ENCODE measurements at places on chromosomes 5 and 9.

- no peak for DNase-seq
These were observed 99.8 kb downstream of the EFNA5 start for GRCh38 chr5:107570805-107571531.

GRCh38 chr9:32247168-32247567 is 137.3 kb upstream of the ACO1 start:
- no peak for DNase-seq

DNA sequence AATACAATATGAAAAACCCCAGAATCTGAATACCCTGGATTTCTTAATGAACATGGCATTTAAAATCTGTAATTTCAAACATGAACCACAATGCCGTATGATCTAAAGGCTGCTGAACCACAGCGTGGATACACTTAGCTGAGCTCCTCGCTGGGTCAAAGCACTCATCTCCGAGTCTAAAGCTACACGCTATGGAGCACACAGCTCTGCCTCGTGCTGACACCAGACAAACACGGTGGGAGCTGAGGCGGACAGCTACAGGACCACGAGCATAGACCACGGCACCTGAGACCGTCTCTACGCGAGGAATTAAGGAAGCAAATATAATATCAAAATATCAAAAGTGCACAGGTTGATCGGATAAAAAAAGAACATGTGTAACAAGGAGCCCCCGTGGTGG is 42.8 kb upstream of the IPPK start:
- no peak for DNase-seq

DNA sequence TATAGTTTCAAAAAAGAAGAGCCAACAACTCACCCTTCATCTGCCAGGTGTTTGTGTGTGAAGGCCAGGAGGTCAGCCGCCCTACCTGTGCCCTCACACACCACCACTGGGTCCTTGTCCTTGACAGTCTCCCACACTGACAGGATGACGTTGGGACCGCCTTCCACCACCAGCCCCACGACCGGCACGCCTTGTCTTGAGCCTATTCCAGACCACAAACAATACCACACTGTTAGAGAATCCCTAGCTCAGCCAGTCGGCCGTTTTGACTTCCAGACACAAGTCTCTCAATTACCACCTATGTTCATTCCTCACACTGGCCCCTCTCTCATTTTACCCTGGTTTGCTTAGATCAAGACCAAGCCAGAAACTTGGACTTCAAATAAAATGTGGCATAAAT is 66.1 kb downstream of the TRPM6 start:
- no peak for DNase-seq

GRCh38 chr9:115267790-115268189 is 149.8 kb upstream of the TNC start:
- no peak for DNase-seq

- peak; percentile 53 for DNase-seq
These were observed 88.1 kb downstream of the PCSK1 start for GRCh38 chr5:96344678-96345577.

DNA sequence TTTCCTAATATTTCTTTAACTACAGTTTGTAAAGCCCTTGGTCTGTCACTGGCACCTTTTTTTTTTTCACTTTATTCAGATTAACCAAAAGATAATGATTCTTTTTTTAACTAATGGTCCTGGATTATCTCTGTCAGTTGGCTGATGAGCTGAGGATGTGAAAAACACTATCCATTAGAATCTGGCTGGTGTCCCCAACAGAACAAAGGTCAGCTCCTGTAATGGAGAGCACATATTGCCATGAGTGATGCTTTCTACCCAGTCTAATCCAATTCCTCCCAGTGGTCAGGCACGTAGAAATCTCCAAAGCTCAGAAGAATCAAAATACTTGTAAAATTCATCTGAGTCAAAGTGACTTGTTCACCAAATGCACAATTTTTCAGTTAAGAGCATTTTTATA is 491.7 kb upstream of the PIK3R1 start:
- no peak for DNase-seq

DNA sequence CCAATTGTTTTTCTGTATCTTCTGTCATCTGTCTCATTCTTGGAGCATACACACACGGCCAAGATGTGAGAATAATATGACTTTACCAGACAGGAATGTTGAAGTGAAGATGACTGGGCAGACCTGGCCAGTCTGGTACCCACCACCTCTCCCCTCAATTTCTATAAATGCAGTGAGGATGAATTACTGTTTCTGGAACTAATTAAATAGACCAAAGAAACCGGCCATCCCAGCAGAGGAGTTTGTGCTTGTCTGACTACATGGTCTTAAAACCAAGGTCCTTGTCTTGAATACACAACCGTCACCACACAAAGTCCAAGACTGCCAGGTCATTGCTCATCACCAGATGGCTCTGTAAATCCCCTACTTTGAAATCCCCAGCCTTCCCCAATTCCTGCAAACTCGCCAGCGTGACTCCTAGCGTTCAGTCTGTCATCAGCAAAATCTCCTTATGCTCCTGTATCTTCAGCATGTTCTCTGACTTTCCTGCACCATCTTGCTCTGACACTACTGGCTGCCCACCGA is 147.2 kb downstream of the PDE4D start:
- no peak for DNase-seq

- no peak for DNase-seq
These were observed 174.9 kb upstream of the SMIM23 start for GRCh38 chr5:171610686-171611085.

DNA sequence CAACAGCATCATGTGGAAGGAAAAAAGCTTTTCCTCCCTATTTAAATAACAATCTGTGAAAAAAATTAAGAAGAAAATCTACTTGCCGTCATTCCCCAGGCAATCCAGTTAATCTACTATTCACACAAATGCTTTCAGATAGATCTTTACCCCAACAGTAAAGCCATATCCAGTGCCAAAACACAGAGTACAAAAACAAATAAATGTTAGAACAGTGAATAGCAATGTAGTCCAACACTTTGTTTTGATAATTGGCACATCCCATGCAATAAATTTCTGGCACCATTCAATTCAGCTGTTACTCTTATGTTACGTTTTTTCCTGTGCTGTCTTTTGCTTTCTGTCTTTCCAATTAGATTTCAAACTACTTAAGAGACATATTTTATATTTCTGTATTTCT is 2245.5 kb upstream of the WWC1 start:
- no peak for DNase-seq

DNA sequence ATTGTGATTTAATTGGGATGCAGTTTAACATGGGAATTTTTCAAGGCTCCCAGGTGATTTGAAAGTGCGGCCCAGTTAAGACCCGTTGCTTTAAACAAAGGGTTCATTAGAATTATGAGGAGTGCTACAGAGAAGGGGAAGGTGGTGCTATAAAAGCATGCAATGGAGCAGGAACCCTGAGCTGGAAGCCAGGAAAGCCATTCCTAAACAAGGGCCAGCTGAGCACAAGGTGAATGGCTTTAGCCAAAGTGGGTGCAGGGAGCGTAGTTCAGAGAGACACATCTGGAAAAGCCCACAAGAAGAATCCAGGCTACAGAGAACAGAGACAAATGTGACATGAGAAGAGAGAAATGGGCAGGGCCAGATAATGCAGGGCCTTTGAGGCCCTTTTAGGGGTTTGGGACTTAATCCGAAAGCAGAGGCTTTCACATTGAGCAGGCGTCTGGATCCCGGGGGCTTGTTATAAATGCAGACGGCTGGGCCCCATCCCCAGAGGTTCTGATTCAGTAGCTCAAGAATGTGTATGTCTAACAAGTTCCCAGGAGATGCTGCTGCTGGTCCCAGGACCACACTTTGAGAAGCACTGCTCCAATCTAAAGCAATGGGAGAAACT is 138.1 kb upstream of the WWC1 start:
- DNase-seq, result no peak

- no peak for DNase-seq
These were observed 21.3 kb downstream of the PWWP2A start for GRCh38 chr5:160097991-160098390.

DNA sequence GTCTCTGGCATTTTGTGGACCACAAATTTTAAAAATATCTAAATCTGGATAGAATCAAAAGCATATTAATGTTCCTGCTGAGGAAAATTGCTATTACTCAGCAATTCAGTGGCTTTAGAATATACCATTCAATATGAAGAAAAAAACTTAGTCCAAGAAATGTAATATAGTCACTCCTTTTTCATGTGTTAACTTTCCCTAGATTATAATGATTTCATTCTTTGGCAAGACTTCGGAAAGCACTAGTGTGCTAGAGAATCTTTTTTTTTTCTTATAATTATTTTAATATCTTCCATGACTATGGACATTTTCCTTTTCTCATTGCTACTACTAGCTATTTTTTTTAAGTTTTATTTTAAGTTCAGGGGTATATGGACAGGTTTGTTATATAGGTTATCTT is 102.4 kb upstream of the FAM174A start:
- DNase-seq, result no peak

- no peak for DNase-seq
These were observed 48.9 kb downstream of the MED27 start for GRCh38 chr9:132030626-132031325.

DNA sequence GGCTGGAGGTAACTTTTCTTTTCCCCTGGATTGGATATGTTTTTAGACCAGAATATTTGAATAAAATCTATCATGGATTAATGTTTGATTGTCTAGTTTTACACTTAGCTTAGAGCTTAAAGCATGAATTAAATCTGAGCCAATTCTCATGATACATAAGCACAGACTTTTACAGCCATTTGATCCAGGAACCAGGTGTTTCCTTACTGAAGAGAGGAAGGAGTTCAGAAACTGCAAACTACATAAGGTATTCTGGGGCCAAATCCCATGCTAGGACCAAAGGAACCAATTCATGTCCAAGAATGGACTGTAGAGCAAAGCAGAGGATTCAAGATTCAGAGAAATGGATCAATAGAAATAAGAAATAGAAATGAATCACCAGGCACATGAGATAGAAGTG is 360.4 kb upstream of the ZNF608 start:
- no peak for DNase-seq

GRCh38 chr9:93231121-93231694 is 47.3 kb downstream of the WNK2 start:
- no peak for DNase-seq

- no peak for DNase-seq
These were observed 1.1 kb downstream of the SLC27A6 start for GRCh38 chr5:128966375-128966774.

DNA sequence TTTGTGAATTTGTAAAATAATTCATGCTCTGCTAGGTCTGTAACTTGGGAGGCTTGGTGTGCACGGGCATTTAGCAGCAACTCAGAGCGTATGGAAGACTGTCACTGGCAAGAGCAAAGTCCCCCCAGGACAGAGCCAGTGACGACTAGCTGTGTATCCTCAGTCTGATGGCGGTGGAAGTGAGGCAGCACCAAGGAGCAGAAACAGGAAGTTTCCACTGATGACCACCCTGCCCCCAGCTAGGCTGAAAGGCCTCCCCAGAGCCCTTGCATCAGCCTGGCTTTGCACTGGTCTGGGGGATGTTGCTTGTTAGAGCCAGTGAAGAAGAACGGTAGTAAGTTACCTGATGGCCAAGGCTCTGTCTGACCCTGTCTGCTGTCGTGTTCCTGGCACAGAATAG is 66.8 kb upstream of the ABL1 start:
- DNase-seq, result no peak

DNA sequence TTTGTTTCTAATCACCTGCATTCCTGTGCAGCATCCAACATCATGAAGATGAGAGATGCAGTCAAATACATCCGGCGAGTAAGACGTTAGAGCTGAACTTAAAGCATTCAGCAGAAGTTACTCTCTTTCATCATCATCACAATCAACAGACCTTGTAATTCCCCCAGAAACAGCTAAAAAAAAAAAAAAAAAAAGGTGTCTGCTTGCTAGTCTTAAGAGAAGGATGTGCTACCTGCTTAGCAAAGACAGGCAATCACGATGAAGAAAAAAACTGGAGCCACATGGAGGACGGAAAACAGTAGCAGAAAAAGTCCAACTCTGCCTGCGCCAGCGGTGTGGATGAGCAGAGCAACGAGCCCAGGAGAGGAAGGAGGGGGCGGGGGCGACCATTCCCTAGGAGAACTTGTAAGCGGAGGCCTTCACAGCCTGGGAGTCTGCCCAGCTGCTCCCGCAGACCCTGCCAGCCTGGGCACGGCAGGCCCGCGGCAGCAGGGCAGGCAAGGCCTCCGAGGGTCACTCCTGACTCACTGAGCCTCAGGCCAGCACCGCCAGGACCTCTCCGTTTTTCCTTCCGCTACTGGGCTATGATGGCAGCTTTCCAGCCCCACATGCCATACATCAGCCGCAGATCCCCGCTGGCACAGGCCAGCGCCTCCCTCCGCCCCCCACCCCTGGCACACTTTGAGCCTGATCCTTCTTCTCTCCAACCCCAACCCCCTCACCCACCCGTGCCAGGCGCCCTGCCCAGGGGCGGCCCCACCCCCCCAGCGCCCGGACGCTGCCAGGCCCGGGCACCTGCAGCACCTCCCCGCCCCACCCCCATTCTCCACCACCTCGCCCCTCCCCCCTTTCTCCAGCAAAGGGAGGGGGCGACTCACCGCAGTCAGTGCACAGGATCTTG is 1.4 kb downstream of the NRG2 start:
- peak; percentile 74 for DNase-seq

DNA sequence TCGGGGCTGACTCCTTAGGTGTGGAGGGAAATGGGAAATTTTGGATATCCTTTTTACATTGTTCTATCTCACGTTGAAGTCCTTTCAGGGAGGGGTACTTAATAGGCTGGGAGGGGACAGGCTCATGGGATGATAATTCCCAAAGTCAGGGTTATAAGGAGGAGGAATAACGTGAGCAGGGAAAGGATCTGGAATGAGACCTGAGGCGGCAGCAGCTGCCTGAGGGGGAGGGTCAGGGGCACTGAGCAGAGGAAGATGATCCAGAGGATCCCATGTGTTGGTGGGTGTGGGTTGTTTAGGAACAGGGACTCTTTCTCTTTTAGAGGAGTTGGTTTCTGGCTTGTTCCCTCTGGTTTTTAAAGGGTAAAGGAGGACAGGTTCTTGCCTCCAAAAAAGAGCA is 18.7 kb downstream of the IFT74 start:
- DNase-seq, result no peak

GRCh38 chr5:55039843-55040242 is 15.8 kb downstream of the GZMK start:
- no peak for DNase-seq

DNA sequence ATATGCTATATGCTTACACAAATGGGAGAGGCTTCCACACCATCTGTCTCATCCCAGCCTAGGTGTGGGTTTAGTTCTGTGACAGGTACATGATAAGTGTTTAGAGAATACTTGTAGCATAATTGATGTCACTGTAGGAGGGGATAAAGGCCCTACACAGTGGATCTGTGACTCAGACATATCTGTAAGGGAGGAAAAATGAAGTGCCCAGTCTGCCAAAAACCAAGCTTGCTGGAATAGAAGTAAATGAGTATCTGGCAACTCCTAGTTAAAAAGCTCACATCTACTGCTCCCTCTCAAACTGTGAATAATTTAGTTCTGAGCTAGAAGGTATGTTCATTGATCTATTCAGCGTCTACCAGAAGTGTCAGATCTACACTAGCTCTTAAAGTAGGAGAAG is 38.9 kb upstream of the FAM174A start:
- no peak for DNase-seq

- no peak for DNase-seq
These were observed 78.6 kb upstream of the ABCA1 start for GRCh38 chr9:105006514-105006913.

Data from HTR-8/SVneo (cell line).